WTC11 (cell line): ENCODE measurements at places on chromosomes 2 and 18.

- DNase-seq = no peak
Measured at GRCh38 chr2:118832071-118832790, 15.2 kb downstream of the EN1 start.

- no peak for DNase-seq
Measured at GRCh38 chr2:179963626-179964025, 43.5 kb downstream of the CWC22 start.

DNA sequence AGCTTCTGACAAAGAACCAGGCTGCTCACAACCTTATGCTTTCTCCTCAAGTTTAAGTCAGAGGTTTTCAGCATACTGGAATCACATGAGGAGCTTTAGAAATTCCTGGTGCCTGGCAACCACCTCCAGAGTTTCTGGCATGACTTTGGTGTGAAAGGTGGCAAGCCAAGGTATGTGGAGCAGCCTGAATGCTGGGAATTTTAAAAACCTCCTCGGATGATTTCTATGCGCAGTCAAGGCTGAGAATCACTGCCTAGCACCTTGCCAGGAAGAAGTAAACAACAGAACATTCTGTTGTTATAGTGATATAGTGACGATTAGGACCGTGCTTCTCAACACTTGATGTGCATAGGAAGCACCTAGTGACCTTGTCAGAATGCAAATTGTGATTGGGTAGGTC, 11.7 kb downstream of the CCBE1 start:
- DNase-seq = no peak

DNA sequence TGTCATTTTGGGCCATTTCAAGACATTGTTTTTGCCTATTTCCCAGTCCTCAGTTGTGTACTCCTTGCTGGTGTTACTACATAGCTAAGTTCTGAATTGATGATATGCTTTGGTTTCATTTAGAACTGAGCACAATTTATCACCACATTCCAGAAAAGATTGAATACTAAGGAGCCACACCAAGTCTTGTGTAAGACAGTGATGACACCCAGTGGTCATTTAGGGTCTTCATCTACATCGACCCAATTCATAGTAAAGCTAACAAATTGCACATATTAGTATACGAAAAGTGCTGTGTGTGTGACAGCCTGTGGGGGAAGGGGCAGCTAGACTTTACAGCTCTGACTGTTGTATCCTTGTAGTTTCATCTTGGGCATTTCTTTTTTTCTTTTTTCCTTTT, 10.9 kb upstream of the DLX2 start:
- DNase-seq = no peak

GRCh38 chr2:64165706-64166105, 21.5 kb upstream of the PELI1 start:
- DNase-seq = no peak

GRCh38 chr2:40592218-40592617, 140.3 kb upstream of the SLC8A1 start:
- no peak for DNase-seq

DNA sequence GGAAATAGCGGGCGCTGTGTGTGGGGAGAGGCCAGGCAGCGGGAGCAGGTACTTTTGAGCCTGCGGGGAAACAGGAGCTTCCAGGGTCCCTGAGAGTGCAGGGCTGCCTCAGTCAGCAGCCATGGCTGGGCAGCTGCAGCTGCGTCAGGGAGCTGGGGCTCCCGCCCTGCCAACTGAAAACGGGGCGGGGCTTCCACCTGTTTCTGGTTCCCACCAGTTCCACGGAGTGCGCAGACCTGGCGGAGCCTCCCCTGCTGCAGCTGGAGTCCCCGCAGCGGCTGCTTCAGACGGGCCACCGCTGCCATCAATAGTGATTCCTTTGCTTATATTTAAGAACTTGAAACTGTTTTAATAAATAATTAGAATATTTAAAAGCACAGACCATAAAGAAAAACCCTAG, 30.6 kb upstream of the RPRM start:
- DNase-seq = peak; percentile 81

DNA sequence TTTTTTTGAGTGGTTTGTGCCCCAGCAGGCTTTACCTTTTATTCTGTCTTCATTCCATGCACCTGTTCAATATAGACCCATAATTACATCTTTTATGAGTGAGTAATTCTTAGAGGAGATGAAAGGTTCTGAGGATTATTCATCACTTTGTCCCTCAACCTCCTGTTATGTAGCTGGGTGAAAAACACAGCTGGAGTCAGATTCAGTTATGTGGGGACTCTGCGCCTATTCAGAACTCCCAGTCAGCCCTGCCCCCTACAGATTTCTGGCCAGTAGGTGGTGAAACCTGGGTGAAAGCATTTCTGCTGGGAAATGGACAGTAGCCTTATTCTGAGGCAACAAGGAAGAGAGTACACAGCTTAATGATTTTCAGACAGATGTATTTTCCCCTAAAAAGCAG, 107.8 kb downstream of the MGAT5 start:
- no peak for DNase-seq

DNA sequence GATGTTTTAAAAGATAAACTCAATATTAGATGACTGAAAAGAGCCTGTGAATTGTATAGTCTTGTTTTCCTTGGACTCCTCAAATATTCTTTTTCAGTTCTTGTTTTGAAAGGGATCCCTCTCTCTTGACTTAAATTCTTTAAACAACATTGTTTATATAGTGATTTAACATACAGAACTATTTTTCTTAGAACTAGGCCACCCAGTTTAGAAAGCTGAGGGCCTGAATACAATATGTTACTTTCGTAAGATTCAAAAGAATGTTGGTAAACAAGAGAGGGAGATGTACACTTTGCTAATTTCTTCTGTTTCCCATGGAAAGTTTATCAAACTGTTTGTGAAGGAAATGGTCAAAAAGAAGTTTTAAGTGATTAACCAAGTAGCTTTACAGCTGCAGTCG, 5.5 kb upstream of the TSPYL6 start:
- no peak for DNase-seq

GRCh38 chr18:30088238-30089015, 954.1 kb downstream of the DSC3 start:
- no peak for DNase-seq

GRCh38 chr2:74093426-74093825, 54.3 kb downstream of the BOLA3 start:
- DNase-seq = no peak

DNA sequence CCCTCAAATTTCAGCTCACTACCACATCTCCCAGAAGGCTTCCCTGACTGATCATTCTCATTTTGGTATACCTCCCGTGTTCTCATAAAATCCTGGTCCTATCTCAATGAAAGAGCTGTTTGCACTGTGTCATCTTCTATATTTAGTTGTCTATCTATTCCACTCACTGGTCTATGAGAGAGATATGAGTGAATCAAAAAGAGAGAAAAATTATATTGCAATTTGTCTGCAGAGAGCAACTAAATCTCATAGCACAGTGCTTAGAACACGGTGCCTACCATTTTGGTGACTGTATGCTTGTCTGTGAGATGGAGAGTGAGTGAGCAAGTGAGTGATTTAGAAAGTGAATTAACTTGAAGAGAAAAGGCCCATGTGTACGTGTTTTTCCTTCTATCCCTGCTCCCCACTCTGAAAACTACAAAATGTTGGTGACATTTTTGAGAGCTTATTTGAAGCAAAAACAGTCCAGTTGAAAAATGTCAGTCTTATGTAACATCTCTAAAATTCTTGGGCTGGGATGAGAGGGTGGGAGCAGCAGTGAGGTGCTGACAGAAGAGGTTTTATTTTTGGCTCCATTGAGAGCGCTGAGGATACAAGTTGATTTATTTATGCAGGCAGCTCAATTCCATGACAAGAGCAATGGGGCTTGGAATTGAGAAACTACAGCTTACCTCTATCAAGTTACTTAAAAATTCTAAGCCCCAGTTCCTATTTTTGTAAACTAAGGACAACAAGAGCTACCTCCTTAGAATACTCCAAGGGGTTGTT, 373.5 kb upstream of the CHST9 start:
- DNase-seq = no peak

DNA sequence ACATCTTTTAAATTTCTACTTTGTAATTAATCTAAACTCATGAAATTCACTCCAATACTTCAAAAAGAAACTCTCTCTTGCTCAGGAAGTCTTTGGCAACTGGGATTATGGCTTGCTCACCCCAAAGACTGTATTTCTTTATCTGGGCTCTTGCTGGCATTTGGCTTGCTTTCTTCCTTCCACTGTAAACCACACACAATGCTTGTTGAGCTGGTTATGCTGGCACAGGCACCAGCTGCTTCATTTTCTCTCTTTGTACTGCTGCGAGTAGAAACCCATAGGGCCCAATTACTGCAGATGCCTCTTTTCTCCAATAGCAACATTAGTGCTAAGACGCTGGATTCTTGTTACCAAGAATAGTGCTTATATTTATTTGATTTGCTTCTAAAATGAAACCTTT, 51.4 kb downstream of the SLC38A11 start:
- DNase-seq = no peak

DNA sequence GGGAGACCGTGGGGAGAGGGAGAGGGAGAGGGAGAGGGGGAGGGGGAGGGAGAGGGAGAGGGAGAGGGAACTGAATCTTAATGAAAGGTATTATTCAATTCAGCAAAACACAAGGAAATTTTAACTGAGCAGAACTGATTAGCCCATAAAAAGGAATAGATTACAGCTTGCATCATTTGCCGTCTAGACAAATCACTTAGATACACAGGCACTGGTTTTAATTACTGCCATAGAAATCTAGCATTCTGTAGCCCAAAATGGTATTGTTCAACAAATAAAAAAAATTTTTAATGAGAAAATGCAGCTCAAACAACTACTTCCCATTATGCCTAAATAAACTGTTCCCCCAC, 7.9 kb upstream of the KCNF1 start:
- no peak for DNase-seq

DNA sequence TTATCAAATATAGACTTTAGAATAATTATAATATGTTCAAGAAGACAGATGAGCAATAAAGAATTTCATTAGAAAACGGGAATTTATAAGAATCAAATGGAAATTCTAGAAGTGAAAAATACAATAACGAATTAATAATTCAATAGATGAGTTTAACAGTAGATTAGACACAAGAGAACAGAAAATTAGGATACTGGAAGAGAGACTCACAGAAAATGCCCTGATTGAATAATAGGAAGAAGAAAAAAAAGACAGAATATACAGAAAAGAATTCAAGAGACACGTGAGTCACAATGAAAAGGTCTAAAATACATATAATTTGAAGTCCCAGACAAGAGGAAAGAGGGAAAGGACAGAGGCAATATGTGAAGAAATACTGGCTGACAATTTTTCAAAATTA, 354.7 kb downstream of the CLIP4 start:
- no peak for DNase-seq

DNA sequence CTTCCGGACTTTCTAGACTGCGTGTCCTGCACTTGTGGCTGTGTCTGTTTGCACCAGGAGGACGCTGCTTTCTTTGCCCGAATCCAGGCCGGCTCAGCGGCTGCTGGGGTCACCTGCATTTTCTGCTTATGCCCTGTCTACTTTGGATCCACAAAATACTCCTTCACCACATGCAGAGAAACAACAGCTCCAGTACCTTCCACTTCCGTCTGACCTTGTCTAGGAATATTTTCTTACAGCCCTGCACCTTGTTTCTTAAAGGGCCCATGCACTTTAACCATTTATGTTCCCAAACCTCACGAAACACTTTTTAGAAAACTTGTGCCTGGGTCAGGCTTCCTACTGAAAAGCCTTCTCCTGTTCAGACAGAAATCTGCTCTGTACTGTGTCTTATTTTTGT, 129.4 kb upstream of the NCK2 start:
- no peak for DNase-seq

- no peak for DNase-seq
Measured at GRCh38 chr2:69625078-69625795, 18.3 kb downstream of the AAK1 start.

- DNase-seq = no peak
Measured at GRCh38 chr18:46416706-46417638, 240.0 kb downstream of the LOXHD1 start.

DNA sequence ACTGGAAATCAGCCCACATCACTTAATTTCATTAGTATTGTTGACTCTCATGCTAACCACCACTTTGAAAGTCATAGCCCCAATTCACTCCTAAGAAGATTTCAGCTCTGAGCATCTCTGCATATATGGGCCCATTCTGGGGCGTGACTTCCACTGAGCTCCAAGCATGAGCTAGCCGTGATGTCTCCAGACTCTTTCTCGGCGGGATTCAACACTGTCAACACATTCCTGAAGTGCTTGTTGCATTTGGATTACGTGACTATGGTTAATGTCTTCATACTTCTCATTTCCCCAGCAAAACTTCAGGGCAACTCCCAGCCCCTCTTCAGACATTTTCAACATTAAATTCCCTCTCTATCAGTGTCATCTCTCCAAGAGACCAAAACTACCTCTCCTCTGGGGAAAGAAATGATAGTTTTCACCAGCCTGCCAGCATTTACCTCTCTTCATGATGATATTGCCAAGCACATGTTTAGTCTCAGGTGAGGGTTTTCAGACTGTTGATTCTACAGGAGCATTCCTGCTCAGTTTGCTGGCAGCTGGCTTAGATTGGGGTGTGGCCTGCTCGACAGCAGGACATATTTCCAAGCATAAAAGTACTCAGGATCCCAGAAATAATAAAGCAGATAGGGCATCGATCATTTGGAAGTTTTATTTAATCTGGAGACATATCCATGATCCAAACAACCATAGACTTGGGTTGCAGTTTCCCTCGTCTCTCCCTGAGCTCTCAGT, 81.7 kb downstream of the FEZ2 start:
- DNase-seq = no peak

DNA sequence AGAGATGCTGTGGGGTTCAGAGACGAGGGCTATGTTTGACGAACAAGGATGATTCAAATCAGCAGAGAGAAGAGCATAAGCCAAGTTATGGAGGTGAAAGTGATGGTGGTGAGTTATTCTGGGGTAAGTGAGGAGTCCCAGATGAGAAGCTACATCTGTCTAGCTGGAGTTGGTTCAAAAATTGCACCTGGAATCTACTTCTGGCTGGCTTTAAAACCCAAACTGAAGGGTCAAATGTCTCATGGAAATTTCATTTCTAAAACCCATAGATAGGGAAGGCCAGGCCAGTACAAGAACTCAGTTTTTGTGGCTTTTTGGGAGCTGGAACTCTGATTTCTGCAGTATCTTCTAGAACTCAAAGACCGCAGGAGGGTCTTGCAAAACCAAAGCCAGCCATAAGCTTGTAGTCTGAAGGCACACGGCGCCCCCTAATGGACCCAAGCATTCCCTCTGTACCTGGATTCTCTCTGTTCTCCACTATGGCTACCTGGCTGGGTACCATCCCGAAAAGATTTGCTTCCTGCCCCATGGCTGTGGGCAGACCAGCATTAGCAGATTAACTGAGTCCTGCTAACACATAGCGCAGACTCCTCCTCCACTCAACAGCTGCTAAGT, 229.1 kb upstream of the SLC14A2 start:
- peak; percentile 71 for DNase-seq

DNA sequence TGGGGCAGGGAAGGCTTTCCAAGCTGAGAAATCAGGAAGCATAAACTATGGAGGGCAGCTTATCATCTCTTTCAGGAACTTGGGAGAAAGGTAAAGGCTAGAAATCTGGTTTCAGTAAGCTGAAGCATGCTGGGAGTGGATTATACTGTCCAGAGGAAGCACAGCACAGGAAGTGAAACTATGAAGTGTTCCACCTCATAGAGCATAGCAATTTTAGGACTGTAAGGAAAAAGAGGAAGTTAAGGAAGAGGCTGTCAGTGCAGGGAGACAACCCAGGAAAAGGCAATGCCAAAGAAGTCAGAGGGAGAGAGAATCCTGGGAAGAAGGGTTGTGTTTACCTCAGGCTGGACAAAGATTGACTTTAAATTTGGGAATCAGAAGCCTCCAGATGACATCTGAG, 51.9 kb downstream of the EFEMP1 start:
- DNase-seq = no peak

- DNase-seq = no peak
Measured at GRCh38 chr2:10987861-10988260, 76.1 kb downstream of the KCNF1 start.

GRCh38 chr2:37477921-37478320, 133.5 kb downstream of the QPCT start:
- DNase-seq = no peak
